Naive thymus-derived CD8-positive, alpha-beta T cell (primary cell): ENCODE measurements at places on chromosomes 16 and 17.

GRCh38 chr16:152141-153128 lies at the start of gene HBZ:
Gene HBZ, plus strand, starts transcription at chr16:152644. Its CDS starts 266 bp downstream, at chr16:152910.
- no peak for DNase-seq

GRCh38 chr17:39335704-39336223 lies 65.7 kb downstream of the FBXL20 start:
- DNase-seq: no peak

- DNase-seq: no peak
Measured at GRCh38 chr16:2515180-2515851, 1.6 kb downstream of the ATP6V0C start.

DNA sequence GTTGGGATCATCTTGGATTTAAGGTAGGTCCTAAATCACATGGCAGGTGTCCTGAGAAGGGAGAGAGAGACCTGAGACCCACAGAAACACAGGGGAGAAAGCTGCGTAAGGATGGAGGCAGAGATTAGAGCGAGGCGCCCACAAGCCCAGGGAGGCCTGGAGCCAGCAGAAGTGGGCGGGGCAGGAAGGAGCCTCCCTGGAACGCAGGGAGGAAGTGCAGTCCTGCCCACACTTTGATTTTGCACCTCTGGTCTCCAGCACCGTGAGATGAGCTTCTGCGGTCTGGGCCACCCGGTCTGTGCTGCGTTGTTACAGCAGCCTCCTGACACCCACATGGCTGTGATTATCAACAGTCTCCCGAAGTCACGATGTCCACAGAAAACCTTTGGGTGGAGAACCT lies 6.4 kb downstream of the DNASE1L2 start:
- DNase-seq: no peak

DNA sequence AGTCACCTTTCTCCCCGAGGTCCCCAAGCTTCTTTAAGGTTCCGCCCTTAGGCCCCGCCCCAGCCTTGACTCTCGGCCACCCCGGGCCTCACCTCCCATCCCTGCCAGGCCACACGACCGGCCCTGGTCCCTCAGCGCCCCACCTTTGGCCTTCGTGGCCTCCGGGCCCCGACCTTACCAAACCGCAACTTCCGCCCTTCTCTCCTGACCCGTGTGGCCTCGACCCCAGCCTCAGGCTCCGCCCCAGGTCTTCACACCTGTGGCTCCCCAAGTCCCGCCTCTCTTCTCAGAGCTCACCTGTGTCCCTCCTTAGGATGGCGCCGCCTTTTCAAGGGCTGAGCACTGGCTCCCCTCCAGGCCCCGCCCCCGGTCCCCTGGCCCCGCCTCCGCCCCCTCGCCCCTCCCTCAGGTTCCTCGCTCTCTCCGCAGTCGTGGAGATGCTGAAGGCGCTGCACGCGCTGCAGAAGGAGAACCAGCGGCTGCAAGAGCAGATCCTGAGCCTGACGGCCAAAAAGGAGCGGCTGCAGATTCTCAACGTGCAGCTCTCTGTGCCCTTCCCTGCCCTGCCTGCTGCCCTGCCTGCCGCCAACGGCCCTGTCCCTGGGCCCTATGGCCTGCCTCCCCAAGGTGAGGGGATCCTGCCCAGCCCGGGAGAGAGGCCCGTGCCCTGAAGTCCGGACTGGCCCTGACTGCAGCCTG lies 10.0 kb upstream of the CISD3 start:
- no peak for DNase-seq
